ENCODE measurements at places on chromosomes 5 and 9. TPM values are rescaled to one million over a fixed set of nuclear protein-coding genes. Genes with fewer than 3 reads are reported as not detected.

QSOX2 gene
- total RNA-seq, result 15.8 TPM

CER1 gene
- total RNA-seq, result not detected

GRCh38 chr5:118379470-118379869, 608.9 kb downstream of the DTWD2 start:
- DNase-seq, result no peak

- no peak for DNase-seq
These were observed 55.0 kb downstream of the PJA2 start for GRCh38 chr5:109354761-109355160.

DNA sequence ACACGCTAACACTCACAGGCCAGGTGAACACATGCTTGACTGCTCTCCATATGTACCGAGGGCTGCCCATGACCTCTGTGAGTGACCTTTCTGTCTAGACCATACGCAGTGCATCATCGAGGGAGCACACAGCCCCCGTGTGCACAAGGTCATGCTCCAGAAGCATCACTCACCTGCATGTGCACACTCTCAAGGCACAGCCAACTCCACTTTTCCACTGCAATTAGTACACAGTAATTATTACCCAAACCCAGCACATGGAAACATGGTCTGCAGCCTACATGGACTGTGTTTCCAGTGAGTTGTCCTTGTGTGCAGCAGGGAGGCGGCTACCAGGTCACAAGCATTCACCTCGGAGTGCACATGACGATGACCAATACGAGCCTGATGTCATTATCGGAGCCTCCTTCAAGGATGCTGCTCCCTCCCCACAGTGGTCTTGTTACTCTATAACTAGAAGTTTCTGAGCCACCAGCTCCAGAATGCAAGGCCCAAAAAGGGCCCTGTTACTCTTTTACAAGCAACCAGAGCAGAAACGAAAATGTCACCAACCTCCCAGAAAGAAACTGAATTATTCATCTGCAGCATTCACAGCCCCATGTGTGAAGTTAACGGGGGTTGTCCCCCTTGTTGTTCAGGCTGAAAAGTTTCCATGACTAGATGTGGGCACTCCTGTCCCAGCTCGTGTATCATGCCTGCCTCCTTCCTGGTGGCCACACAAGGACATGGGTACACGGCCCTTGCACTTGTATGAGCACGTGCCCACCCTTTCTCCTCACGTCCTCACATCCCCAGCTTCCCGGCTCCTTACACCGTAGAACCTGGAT, 31.2 kb downstream of the SEMA4D start:
- DNase-seq, result peak; percentile 83
